Karpas-422 (cell line): ENCODE measurements at places on chromosomes 12 and 14. TPM values are rescaled to one million over a fixed set of nuclear protein-coding genes. Genes with fewer than 3 reads are reported as not detected.

Gene KLRB1
- total RNA-seq, result not detected in 2 replicates

DNA sequence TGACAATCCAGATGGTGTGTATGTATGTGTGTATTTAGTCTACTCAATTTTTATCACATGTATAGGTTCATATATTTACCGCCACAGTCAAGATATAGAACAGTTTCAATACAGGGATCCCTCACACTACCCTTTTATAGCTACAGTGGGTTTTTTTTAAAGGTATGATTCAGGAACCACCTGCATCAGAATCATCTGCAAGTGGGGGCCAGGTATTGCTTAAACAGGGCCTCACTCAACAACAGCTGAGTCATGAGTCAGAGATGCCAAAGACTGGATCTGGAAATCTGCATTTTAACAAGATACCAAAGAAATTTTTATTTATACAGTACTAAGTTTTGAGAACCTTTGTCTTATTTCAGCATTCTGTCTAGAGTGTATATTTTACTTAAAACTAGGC lies 117.6 kb downstream of the SLC35F4 start:
- H3K4me3 ChIP-seq, result no peak overlapping the region
- H3K27me3 ChIP-seq, result no peaks in the 10 kb centered on the region
- no peaks in the 10 kb centered on the region for H3K36me3 ChIP-seq
- peak; percentile 19 for DNase-seq
- H3K4me1 ChIP-seq, result no peaks in the 10 kb centered on the region

Gene GLIPR1L2
- total RNA-seq, result 0.07 TPM in 1 of 2 replicates, not detected in the other

GRCh38 chr12:49334226-49334625 lies 2.8 kb downstream of the C1QL4 start:
- no peaks in the 10 kb centered on the region for H3K36me3 ChIP-seq
- no peaks in the 10 kb centered on the region for H3K27me3 ChIP-seq
- H3K4me3 ChIP-seq, result no peak overlapping the region
- H3K4me1 ChIP-seq, result peaks cover 5% of the 10 kb centered on the region

GRCh38 chr12:115438314-115438713 lies 754.3 kb upstream of the TBX3 start:
- H3K36me3 ChIP-seq, result no peaks in the 10 kb centered on the region
- no peak for DNase-seq
- no peak overlapping the region for H3K27ac ChIP-seq
- H3K4me3 ChIP-seq, result no peak overlapping the region
- H3K4me1 ChIP-seq, result no peaks in the 10 kb centered on the region

DNA sequence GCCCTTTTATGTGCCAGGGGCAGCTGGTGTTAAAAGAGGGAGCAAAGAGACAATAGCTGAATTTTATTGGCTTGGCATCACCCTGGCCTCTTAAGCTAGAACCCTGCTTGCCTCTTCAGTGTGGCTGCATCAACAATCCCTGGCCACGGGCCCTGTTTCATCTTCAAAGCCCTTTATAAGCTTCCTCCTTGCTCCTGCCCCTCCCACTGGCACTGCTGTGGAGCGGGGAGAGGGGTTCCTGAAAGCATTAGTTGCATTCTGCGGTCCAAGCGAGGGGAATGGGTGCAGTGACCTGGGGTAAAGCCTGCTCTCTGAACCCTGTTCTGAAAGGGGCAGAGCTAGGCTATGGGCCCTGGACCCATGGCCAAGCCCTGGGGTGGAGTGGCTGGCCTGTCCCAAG lies 220 bp upstream of the KRT83 start:
- DNase-seq, result no peak
- no peak overlapping the region for H3K27ac ChIP-seq
- no peaks in the 10 kb centered on the region for H3K4me1 ChIP-seq
- no peaks in the 10 kb centered on the region for H3K36me3 ChIP-seq
- H3K27me3 ChIP-seq, result no peaks in the 10 kb centered on the region

GRCh38 chr12:64192644-64193444 lies 29.3 kb downstream of the KICS2 start:
- no peak for DNase-seq
- no peak overlapping the region for H3K27ac ChIP-seq
- no peaks in the 10 kb centered on the region for H3K27me3 ChIP-seq
- no peak overlapping the region for H3K4me3 ChIP-seq
- H3K36me3 ChIP-seq, result peaks cover 20% of the 10 kb centered on the region

Gene C3AR1
- total RNA-seq, result 2.2 and 3.2 TPM in 2 replicates

DNA sequence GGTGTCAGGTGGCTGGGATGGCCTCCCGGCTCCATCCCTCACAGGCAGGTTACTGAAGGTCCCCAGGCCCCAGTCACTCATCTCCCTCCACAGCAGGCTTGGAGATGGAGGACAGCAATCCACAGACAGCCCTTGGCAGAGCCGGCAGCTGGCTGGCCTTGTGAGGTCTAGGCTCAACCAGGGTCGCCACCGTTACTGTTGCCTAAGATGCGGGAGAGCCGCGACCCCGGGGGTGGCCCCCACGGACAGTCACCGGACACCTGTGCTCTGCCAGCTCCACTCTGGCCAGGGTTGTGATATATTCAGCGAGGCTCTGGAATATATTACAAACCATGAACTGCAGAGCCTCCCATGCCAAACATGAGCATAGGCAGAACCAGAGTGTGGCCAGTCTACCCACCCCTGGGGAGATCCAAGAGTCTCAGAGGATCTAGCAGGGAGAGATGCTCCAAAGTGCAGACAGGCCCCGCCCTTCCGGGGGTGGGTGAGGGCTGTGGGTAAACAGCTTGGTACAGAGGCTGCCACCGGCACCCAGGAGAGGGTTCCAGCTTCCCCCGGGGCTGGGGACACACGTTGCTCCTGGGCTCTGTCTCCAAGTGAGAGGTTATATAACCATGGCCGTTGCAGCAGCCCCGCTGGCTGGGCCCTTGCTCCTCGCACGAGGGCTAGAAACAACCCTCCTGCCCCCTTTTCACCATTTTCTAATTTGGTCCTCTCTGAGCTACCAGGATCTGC lies 55.9 kb upstream of the DIO3 start:
- H3K36me3 ChIP-seq, result no peaks in the 10 kb centered on the region
- H3K27me3 ChIP-seq, result no peaks in the 10 kb centered on the region
- H3K4me1 ChIP-seq, result no peaks in the 10 kb centered on the region

GRCh38 chr12:3207175-3207574 lies 130.0 kb downstream of the TSPAN9 start:
- H3K4me1 ChIP-seq, result no peaks in the 10 kb centered on the region; the same call in 1 of the 2 replicates
- no peaks in the 10 kb centered on the region for H3K36me3 ChIP-seq
- H3K27ac ChIP-seq, result no peak overlapping the region

DNA sequence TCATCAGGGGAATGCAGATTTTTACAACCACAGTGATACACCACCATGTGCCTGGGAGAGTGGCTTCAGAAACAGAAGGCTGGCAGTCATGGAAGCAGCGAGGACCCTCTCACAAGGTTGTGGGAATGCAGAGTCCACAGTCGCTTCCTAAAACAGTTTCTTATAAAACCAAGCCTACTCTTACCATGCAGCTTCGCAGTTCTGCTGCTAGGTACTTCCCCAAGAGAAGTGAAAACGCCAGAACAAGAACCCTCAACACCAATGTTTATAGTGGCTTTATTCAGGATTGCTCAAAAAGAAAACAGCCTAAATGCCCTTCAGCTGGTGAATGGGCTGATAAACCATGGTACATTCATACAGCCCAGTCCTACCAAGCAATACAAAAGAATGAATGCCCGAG lies 87.2 kb downstream of the DDX51 start:
- no peaks in the 10 kb centered on the region for H3K27me3 ChIP-seq
- peaks cover 7% of the 10 kb centered on the region; the same call in 1 of the 2 replicates for H3K36me3 ChIP-seq
- H3K27ac ChIP-seq, result no peak overlapping the region
- DNase-seq, result no peak
- peaks cover 13% of the 10 kb centered on the region for H3K4me1 ChIP-seq
- no peak overlapping the region for H3K4me3 ChIP-seq

Gene FGF23
- total RNA-seq, result not detected in 2 replicates

GRCh38 chr12:119176267-119177055 lies 2.3 kb upstream of the HSPB8 start:
- H3K27me3 ChIP-seq, result no peaks in the 10 kb centered on the region
- no peaks in the 10 kb centered on the region for H3K36me3 ChIP-seq
- H3K27ac ChIP-seq, result no peak overlapping the region
- no peak overlapping the region for H3K4me3 ChIP-seq
- DNase-seq, result no peak

DNA sequence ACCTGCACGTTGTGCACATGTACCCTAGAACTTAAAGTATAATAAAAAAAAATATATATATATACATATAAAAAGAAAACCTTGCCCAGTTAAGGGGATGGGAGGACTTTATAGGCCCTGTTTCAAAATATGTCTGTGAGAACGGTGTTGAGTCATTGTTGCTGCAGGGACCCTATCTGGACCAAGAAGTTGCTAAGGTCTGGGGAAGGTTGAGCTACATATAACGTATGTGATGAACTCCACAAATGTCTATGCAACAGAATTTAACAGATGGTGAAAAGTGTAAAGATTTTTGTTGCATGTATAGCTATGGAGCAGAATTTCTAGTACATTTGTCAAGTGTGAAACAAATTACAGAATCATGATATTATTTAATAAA lies 59.7 kb downstream of the TBC1D30 start:
- H3K36me3 ChIP-seq, result no peaks in the 10 kb centered on the region
- H3K4me1 ChIP-seq, result no peaks in the 10 kb centered on the region
- no peaks in the 10 kb centered on the region for H3K27me3 ChIP-seq
- no peak overlapping the region for H3K27ac ChIP-seq

Gene ADAMTS20
- not detected in 2 replicates for total RNA-seq

DNA sequence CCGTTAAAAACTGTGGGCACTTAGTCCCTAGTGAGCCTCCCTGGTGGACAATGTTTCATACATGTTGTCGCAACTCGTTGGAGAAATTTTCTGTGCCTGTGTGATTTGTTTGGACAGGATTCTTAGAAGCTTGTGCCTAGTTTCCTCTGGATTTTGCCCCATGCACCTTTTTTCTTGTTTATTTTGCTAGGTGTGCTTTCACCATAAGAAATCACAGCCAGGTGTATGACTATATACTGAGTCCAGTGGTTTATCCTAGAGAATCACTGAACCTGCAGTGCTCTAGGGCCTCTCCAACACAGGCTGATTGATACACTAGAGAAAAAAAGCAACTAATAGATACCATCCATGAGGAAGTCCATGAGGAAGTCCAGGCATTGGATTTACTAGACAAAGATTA lies 33.1 kb upstream of the OASL start:
- no peak overlapping the region for H3K4me3 ChIP-seq
- H3K36me3 ChIP-seq, result no peaks in the 10 kb centered on the region

Gene DEGS2
- 0.43 TPM in 1 of 2 replicates, not detected in the other for total RNA-seq

DNA sequence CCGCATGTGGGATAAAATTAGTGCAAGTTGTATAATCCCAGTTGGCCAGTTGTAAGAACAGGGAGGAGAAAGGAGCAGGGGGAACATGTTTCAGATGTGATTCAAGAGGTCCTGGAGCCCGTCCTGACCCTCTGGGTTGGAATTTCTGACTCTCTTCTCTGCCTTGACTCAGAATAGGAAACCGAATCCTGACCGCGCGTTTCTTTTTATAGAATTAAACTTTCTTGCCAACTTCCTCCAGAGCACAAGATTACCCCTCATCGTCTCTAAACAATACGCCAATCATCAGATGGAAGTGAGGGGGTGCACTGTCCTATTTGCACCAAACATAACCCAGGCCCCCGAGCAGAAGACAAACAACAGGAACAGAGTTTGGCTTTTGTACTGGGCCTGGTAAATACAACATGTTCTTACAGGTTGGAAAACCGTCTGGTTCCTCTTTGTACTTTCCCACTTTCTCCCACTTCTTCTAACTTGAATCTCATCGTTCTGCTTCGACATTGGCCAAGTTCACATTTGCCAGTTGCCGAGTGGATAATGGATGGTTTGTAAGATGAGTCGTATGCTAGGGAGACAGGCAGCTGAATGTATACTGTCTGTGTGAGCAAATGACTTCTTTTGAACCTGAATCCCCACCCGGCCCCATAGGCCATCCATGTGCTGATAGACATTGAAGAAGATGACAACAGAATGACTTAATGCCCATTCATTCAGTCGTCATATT lies 42.6 kb upstream of the MED13L start:
- no peak for DNase-seq
- no peaks in the 10 kb centered on the region for H3K4me1 ChIP-seq
- H3K27ac ChIP-seq, result no peak overlapping the region
- no peak overlapping the region for H3K4me3 ChIP-seq
- no peaks in the 10 kb centered on the region for H3K27me3 ChIP-seq

GRCh38 chr14:72550513-72550912 lies 343.4 kb downstream of the DPF3 start:
- H3K4me3 ChIP-seq, result no peak overlapping the region
- H3K27me3 ChIP-seq, result no peaks in the 10 kb centered on the region

Gene FLVCR2
- not detected in 2 replicates for total RNA-seq

- peak; percentile 48 for DNase-seq
- H3K4me1 ChIP-seq, result no peaks in the 10 kb centered on the region
- no peak overlapping the region for H3K4me3 ChIP-seq
- H3K27me3 ChIP-seq, result no peaks in the 10 kb centered on the region
Observed at GRCh38 chr12:122646517-122647217, 56.5 kb downstream of the HCAR2 start.

- no peaks in the 10 kb centered on the region for H3K36me3 ChIP-seq
- peaks cover 21% of the 10 kb centered on the region for H3K4me1 ChIP-seq
- H3K27me3 ChIP-seq, result no peaks in the 10 kb centered on the region
- H3K4me3 ChIP-seq, result no peak overlapping the region
- H3K27ac ChIP-seq, result no peak overlapping the region
- DNase-seq, result no peak
Observed at GRCh38 chr12:52788192-52788875, 7.6 kb downstream of the KRT3 start.

DNA sequence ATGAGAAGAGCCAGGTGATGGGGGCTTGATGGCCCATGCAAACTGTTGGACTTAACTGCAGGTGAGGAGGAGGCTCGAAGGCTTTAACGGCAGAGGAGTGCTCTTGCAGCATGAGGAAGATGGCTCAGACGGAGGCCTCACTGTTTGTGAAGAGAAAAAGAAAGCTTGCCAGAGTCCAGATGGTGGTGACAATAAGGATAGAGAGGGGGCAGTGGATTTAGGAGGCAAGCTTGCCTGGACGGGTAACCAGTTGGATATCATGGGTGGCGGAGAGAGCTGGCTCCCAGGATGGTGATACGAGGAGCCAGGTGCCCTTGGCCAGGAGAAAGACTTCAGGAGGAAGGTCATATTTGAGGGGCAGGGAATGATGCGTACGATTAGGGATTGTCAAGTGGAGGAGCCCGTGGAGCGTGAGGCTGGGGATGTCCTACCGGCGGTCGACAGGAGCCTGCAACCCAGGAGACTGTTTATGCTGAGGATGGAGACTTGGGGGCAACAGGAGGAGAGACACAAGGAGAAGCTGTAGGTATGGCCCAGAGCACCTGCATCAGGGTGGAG lies 71.8 kb downstream of the CACNA1C start:
- no peaks in the 10 kb centered on the region for H3K36me3 ChIP-seq
- no peaks in the 10 kb centered on the region for H3K4me1 ChIP-seq
- DNase-seq, result no peak
- H3K27me3 ChIP-seq, result no peaks in the 10 kb centered on the region
- H3K27ac ChIP-seq, result no peak overlapping the region
- no peak overlapping the region for H3K4me3 ChIP-seq
